Activated effector memory CD4-positive, alpha-beta T cell treated with Interleukin-2 at 50 U/mL for 16 hours (primary cell): ENCODE measurements at places on chromosomes 5 and 9.

DNA sequence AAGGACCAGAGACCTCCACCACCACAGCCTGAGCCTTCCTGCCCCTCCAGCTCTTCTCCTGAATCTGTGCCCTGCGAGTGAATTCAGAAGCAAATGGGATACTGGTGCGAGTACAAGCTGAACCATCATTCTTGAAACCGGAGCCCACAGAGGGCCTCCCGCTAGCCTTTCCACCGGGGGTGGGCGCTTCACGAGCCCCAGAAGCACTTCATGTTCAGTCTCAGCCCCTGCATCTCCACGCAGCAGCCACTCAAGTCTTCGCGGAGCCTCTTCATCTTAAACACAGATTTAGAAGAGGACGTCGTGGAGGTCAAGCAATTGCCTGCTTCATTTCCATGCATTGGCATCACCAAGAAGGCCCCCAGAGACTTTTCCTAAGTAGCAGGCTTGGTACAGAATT, 26.0 kb upstream of the OLFM1 start:
- DNase-seq: no peak

- DNase-seq: no peak
Observed at GRCh38 chr9:112747094-112747493, 3.5 kb upstream of the SNX30 start.

- DNase-seq: no peak
Observed at GRCh38 chr5:168408561-168409305, 77.5 kb upstream of the RARS1 start.

GRCh38 chr9:36870960-36871359, 163.1 kb downstream of the PAX5 start:
- no peak for DNase-seq

- DNase-seq: no peak
Observed at GRCh38 chr5:151036556-151036955, 16.2 kb downstream of the GPX3 start.

GRCh38 chr9:35407846-35408245, 82.1 kb upstream of the RUSC2 start:
- no peak for DNase-seq

GRCh38 chr5:176895831-176896230, 3.3 kb downstream of the HK3 start:
- DNase-seq: no peak

DNA sequence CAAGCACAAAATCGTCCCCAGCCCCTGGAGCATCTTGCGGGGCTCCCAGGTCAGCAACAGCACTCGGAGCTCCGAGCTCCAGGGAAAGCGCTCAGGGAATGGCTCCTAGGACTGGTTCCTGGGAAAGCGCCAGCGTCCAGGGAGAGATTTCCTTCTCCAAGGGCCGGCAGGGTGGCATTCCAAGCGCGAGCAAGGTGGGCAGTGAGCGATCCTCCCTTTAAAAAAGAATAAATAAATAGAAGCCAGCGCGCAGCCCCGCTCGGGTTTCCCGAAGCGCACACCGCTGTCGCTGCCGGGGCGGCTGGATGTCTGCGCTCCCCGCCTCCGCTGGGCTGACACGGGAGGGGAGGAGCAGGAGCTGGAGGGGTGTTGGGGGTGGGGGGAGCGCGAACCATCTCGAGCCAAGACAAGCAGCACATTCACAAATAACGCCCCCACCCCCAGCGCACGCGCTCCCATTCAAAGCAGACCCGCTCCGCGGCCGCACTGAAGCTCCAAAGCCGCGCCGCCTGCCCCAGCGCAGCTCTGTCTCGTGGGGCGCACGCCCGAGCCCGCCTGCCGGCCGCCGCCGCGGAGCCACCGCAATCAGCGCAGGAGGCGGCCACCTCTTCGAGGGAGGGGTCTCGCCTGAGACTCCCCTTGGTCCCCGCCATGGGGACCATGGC, 327.4 kb downstream of the SH3GL2 start:
- no peak for DNase-seq

GRCh38 chr5:141915881-141916336, 7.8 kb upstream of the DELE1 start:
- no peak for DNase-seq

GRCh38 chr5:58451732-58452565, 7.9 kb downstream of the PLK2 start:
- no peak for DNase-seq

GRCh38 chr5:87076931-87077330, 190.8 kb upstream of the RASA1 start:
- no peak for DNase-seq

DNA sequence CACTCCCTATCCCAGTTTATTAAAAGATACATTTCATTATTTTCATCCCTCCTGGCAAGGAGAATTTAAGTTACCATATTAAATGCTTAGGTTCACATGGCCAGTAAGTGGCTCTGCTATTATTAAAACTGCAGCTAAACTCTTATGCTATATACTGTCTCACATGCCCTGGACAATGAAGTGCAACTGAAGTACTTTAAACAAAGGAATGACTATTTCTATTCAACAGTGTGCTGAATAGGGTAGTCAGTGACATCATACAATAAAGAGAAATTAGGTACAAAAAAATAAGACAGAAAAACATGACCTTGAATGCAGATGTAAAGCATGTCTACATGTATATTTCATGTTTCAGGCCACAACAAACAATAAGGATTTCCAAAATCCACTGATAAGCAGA, 282.6 kb upstream of the SMC2 start:
- DNase-seq: no peak

GRCh38 chr9:7289773-7290172, 509.8 kb downstream of the DMAC1 start:
- no peak for DNase-seq

- no peak for DNase-seq
Observed at GRCh38 chr5:84724683-84725082, 340.0 kb upstream of the EDIL3 start.

- no peak for DNase-seq
Observed at GRCh38 chr5:121151534-121151933, 687.4 kb downstream of the PRR16 start.

DNA sequence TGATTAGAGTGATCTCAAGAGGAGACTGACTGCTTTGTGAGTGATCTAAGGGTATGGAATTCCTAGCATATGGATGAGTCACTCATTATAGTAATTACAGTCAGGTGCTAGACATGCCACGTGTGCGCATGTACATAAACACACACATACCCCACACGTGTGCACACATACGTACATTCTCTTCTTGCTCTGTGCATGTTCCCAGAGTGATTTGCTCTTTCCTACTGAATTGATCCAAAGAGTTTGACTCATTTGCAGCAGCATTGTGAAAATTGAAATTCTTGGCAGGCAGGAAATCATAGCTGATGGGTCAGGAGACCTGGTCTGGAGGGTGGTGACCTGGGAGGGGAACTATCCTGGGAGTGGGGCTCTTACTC, 63.8 kb downstream of the ANGPTL2 start:
- no peak for DNase-seq

- no peak for DNase-seq
Observed at GRCh38 chr9:125961072-125961471, 213.9 kb downstream of the PBX3 start.

GRCh38 chr5:152487130-152487529, 82.1 kb upstream of the NMUR2 start:
- no peak for DNase-seq

GRCh38 chr5:174724484-174725260, at the start of gene MSX2:
TSS of gene MSX2 (plus strand) at chr5:174724582. CDS start at chr5:174724660, 78 bp downstream.
- DNase-seq: peak; percentile 4

DNA sequence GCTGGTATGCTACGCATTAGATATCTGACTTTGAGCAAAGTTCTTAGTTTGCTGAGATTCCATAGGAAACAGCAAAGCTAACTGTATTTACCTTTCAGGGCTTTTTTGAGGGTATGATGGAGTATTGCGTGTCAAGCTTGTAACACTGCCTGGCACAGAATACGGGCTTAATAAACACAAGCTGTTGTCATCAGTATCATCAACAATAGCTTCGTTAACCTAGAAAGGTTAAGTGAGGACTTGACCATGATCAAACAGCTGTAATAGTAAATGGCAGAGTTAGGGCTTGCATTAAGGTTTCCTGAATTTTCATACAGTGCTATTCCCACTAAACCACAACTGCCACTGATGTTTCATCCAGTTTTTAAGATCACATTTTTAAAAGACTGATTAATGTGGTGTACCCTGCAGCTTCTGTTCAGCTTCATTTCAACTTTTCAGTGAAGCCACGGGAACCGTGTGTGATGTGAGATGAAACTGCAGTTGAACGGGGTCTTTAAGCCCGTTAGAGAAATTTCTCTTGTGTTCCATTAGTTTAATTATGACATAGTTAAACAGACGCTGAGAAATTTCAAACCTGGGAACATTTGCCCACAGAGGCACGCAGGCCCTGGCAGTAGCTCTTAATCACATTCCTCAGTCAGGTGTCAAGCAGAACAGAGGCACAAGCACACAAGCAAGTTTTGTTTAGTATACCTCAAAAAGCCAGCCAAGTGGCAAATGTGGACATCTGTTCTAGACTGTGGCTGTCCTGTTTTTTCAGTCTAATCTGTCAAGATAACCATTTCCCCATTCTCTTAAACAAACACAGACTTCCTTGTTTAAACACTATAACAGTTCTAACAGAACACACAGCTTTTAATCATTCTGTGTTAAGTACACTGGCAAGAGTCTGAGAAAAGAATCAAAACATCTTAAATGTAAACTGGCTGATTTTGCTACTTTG, 147.1 kb downstream of the ZNF608 start:
- DNase-seq: no peak

- DNase-seq: no peak
Observed at GRCh38 chr9:38289866-38290245, 102.6 kb upstream of the ALDH1B1 start.

DNA sequence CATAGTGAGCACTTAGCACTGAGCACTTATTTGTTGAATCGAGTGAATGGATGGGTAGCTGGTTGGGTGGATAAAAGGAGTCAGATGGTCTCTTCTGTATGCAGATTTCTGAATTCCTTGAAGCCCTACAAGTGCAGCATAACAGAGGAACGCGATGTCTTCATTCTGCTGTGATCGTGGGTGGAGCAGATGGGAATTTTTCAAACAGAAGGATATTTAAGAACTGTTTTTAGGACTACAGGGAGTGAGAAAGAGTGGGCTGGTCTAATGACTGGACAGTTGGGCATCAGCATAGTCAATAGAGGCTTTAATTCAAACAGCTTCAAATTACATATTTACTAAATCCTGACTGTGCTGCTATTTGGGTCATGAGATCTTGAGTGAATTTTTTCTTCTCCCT, 253.2 kb downstream of the CEMIP2 start:
- no peak for DNase-seq

- DNase-seq: peak; percentile 68
Observed at GRCh38 chr9:114691046-114691955, 9.3 kb upstream of the TEX48 start.

DNA sequence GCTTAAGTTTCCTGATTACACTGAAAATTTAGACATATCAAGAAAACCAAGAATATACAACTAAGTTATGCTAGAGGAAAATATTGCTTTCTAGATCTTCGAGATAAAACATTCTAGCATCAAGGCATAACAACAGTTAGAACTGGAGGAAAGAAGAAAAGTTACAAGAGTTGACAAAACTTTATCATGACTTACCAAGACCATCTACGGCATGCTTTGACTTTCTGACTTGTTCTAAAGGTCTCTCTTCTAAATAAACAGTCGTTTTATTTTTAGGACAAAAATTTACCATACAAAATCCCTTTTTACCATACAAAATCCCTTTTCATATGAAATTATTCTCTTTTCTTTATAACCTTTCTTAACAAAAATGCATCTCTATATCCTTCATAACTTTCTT, 1110.1 kb upstream of the CDH10 start:
- DNase-seq: no peak

GRCh38 chr5:72380492-72381274, 60.5 kb downstream of the PTCD2 start:
- DNase-seq: no peak

GRCh38 chr5:163822548-163822947, 317.1 kb downstream of the MAT2B start:
- DNase-seq: no peak

GRCh38 chr9:106622164-106622487, 240.8 kb upstream of the ZNF462 start:
- DNase-seq: no peak

- no peak for DNase-seq
Observed at GRCh38 chr9:128937310-128938165, 9.9 kb downstream of the DOLK start.

DNA sequence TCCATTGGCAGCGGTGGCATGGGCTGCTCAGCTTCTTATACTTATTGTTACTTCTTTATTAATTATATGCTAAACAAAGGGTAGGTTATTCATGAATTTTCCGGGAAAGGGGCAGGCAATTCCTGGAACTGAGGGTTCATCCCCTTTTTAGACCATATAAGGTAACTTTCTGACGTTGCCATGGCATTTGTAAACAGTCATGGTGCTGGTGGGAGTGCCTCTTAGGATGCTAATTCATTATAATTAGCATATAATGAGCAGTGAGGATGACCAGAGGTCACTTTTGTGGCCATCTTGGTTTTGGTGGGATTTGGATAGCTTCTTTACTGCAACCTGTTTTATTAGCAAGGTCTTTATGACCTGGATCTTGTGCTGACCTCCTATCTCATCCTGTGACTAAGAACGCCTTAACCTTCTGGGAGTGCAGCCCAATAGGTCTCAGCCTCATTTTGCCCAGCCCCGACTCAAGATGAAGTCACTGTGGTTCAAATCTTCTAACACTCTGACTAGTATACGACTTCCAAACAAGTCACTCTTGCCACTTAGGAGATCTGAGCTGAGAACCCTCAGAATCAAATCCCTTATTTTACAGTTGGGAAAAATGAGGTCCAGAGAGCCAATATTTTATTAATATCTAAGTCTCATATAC, 237.5 kb downstream of the TRIM32 start:
- no peak for DNase-seq
